Endothelial cell of umbilical vein (primary cell): ENCODE measurements at places on chromosomes 12 and 14.

- DNase-seq = no peak
- H3K27ac ChIP-seq = no peak overlapping the region
- no peak overlapping the region for H3K4me3 ChIP-seq
- no peaks in the 10 kb centered on the region for H3K27me3 ChIP-seq
Measured at GRCh38 chr12:65497660-65498059, 219.2 kb downstream of the MSRB3 start.

DNA sequence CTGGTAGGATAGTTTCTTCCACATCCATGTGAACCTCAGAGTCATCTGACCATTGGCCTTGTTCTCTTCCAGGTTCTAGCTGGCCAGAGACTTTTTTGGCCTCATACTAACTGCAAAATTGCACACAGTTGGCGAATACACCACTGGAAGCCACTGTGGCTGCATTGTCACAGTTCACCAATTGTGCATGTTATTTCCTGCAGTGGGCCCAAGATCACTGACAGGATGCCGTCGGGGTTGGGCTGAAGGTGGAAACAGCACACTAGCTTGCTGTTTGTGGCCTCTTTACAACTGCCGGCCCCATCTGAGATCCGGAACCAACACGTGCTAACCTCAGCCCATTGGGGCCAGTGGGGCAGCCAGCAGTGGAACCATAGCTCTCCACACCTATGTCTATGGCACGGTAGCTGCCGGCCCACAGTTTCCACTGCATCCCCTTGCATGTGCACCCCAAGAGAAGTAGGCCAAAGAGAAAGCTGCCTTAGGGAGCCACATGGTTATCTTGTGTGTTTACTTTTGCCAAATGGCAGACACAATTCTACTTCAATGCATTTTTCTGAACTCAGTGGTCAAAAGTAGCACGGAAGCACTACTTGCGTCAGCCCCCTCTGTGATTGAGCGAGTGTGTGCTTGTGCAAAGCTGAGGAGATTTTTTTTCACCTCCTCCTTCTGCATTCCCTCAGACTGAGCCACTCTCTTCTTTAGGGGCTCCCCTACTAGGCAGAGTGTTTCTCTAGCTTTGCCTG lies 464.0 kb downstream of the RAD51B start:
- H3K4me1 ChIP-seq = peaks cover 2% of the 10 kb centered on the region
- H3K27me3 ChIP-seq = no peaks in the 10 kb centered on the region
- no peaks in the 10 kb centered on the region for H3K36me3 ChIP-seq
- DNase-seq = no peak

DNA sequence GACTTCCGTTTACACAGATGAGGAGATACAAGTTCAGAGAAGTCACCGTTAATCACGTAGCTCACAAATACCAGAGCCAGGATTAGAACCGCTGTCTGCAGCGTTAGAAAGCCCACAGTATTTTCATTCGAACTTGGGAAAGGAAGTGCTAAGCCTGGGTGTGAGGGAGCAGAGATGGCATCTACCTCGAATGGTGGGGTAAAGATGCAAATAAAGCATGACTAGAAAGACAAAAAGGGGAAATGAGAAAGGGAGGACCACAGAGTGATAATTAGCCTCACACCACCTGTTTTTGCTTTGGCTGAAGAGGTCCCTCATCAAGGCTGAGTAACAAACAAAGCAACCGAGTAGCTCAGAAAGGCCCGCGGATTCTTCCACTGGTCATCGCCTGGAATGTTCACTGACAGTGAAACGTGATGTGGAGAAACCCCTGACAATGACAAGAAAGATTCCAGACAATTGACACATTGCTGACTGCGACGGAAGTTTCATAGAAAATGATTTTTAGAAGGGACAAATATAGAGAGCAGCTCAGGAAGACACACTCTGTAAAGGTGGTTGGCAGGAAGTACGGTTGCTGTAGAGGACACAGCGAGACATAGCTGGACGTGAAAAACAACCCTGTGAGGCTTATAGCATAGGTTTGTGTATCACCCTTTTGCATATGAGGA lies 31.5 kb upstream of the BHLHE41 start:
- no peaks in the 10 kb centered on the region for H3K27me3 ChIP-seq
- H3K4me3 ChIP-seq = no peak overlapping the region
- H3K27ac ChIP-seq = no peak overlapping the region
- H3K4me1 ChIP-seq = peaks cover 24% of the 10 kb centered on the region

DNA sequence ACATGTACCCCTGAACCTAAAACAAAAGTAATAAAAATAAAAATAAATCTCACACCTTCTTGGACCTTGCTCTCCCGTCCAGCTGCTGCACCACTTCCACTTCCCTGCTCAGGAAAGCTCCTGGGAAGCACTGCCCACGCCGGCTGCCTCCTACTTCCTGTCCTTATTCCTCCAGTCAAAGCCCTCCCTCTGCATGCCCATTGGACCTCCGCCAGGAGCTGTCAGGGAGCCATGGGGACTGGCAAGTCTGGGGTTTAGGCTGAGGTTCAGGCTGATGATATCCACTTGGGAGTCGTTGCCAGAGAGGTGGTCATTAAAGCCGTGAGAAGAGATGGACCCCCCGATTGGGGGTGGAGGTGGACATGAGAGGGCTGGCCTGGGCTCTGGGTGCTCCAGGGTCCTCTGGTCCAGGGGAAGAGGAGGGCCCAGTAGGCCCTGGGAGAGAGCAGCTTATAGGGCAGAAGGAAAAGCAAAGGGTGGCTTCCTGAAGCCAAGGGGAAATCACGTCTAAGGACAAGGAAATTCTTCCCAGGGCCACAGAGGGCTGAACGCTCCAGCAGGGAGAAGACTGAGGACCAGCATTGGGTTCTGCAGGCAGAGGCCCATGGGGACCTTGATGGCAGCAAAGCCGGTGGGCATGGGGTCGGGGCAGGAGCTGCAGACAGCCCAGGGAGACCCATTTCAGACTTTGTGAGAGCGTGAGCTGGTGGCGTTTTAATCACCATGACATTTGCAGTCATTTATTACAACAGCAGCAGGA lies 78.7 kb downstream of the FZD10 start:
- H3K4me3 ChIP-seq = no peak overlapping the region
- H3K4me1 ChIP-seq = no peaks in the 10 kb centered on the region
- no peaks in the 10 kb centered on the region for H3K27me3 ChIP-seq
- H3K27ac ChIP-seq = no peak overlapping the region
- no peaks in the 10 kb centered on the region for H3K36me3 ChIP-seq

GRCh38 chr12:12818701-12819100 lies 5.6 kb downstream of the DDX47 start:
- H3K27ac ChIP-seq = peak overlapping the region; percentile 93
- H3K36me3 ChIP-seq = peaks cover 16% of the 10 kb centered on the region
- H3K4me3 ChIP-seq = no peak overlapping the region
- peaks cover 55% of the 10 kb centered on the region for H3K4me1 ChIP-seq
- no peaks in the 10 kb centered on the region for H3K27me3 ChIP-seq

GRCh38 chr12:91272461-91273063 lies 89.9 kb upstream of the DCN start:
- DNase-seq = no peak
- no peaks in the 10 kb centered on the region for H3K36me3 ChIP-seq
- H3K4me1 ChIP-seq = peaks cover 6% of the 10 kb centered on the region
- H3K27ac ChIP-seq = no peak overlapping the region
- H3K4me3 ChIP-seq = no peak overlapping the region

GRCh38 chr14:101889898-101890297 lies 74.5 kb upstream of the DYNC1H1 start:
- no peak overlapping the region for H3K27ac ChIP-seq
- no peak overlapping the region for H3K4me3 ChIP-seq
- H3K4me1 ChIP-seq = no peaks in the 10 kb centered on the region
- H3K27me3 ChIP-seq = no peaks in the 10 kb centered on the region

DNA sequence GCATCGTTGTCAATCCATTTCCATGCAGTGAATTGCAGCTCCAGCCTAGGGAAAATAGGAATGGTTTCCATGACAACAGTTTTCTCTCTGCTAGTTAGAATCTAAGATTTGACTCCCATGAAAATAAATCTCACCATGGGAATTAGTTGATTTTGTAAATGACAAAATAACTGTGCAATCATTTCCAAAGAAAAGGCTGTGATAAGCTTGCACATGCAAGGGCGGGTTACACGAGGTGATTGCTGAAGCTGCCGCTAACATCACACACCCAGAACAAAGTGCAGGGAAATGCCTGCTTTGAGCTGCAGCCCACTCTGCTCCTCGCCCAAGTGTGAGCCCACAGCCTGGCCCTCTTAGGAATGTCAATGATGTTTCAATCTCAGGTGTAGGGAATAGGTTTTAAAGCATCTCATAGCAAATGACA lies 53.8 kb downstream of the TRIM9 start:
- H3K27me3 ChIP-seq = peaks cover 25% of the 10 kb centered on the region
- no peak overlapping the region for H3K4me3 ChIP-seq
- no peak for DNase-seq
- H3K4me1 ChIP-seq = no peaks in the 10 kb centered on the region
- no peaks in the 10 kb centered on the region for H3K36me3 ChIP-seq
